ENCODE measurements at places on chromosomes 2 and 18. TPM values are rescaled to one million over a fixed set of nuclear protein-coding genes. Genes with fewer than 3 reads are reported as not detected.

DNA sequence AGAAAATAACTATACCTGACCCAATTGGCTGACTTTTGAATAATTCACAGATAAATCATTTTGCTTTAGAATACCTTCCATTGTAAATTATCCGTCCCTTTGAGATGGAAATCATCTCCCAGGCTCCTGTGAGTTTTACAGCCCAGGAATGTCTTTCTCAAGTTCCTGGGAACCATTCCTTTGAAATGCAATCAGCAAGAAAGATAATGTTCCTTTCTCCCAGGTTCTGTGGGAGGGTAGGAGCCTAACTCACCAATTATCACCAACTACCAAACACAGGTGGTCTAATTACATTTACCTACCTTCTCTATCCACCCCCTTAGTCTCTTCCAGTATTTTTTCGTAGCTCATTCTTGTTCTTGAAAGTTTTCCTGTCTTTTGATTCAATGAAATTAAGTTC is 1016.0 kb downstream of the SOCS6 start:
- H3K4me1 ChIP-seq: no peaks in the 10 kb centered on the region
- no peaks in the 10 kb centered on the region for H3K27me3 ChIP-seq
- no peak overlapping the region for H3K4me3 ChIP-seq
- no peak overlapping the region for H3K27ac ChIP-seq

GRCh38 chr2:237483018-237483731 is 3.9 kb upstream of the MLPH start:
- H3K27ac ChIP-seq: no peak overlapping the region
- DNase-seq: no peak
- H3K36me3 ChIP-seq: no peaks in the 10 kb centered on the region
- no peak overlapping the region for H3K4me3 ChIP-seq

Gene MOGAT1
- total RNA-seq: not detected

Gene KLHL14
- total RNA-seq: 0.05 TPM

Gene CYP27A1
- 0.61 TPM for total RNA-seq

Gene ERFE
- total RNA-seq: not detected

All from GM12878 (cell line).